Left kidney (tissue), 8 donors: ENCODE measurements at places on chromosomes 11 and 22.

DNA sequence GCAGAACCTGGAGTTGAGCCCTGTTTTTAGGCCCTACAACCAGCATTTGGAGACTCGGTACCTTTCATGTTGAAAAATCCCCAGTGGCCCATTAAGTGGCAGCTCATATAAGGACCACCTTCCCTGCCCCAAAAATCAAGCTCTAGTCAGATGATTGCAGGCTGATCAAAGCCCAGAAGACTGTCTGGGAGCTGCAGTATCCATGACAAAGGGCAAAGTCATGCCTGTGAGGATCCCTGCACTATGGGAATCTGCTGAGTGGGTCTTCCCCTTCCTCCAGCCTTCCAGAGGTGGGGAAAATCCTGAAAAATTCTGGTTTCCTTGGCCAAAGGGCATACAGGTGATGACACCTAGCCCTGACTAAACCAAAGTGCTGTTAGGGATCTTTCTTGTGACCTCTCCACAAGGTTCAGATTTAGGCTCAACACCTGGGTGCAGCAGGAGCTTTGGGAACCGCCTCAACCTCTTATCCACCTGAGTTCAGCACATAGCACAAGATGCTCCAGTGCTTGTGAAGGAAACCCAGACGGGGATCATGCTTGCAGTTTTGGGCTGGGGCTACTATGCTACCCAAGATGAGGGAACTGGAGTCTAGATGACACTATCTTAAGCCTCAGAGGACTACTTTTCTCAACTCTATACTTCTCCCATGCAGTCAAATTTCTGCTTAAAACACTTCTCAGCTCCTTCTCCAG lies 1.2 kb upstream of the TRIM3 start:
- DNase-seq, result no peak

DNA sequence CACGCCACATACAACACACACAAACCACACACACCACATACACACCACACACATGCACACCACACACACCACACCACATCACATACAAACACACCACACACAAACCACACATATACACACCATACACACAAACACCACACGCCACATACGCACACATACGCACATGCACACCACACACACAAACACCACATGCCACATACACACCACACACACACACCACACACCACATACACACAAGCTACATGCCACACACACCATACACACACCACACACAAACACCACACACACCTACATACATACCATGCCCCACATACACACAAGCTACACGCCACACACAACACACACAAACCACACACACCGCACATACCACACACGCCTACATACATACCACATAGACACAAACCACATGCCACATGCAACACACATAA lies 15.7 kb upstream of the TH start:
- no peak for DNase-seq

DNA sequence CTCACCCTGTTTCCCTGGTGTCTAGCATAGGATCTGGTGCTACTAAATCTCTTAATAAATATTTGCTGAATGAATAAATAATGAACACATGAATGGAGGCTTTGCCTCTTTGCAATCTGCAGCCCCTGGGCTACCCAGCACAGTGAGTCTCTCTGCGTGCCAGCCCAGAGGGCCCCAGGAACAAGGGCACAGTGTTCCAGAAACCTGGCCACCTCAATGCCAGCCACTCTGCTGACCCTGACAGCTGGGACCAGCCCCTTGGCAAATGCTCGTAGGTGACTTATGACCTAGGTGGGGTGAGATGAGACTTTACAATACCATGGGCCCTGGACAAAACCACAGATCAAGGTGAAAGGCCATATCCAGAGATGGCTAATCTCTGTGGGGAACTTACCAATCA lies 31.6 kb downstream of the UQCR10 start:
- DNase-seq, result no peak

- DNase-seq, result no peak
Observed at GRCh38 chr11:117950301-117950700, 21.1 kb upstream of the TMPRSS13 start.

- DNase-seq, result no peak
Observed at GRCh38 chr22:46969491-46969890, 207.0 kb downstream of the TBC1D22A start.

- no peak for DNase-seq
Observed at GRCh38 chr11:10415817-10416392, 39.2 kb upstream of the AMPD3 start.

DNA sequence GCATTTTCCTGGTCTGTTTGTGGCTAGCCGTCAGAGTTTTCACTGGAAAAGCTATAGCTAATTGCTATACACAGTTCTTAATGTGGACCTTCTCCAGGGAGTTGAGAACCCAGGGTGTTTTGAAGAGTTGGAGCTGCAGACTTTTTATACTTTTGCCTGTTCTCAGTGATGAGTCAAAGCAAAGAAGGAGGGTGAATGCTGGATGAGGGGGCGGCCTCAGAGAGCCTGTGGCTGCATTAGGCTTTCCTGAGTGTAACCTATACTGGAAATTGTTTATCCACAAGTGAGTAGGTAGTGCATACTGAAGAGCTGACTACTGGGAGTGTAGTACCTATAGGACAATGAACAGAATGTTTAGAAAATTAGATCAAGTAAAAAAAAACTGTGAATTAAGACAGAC lies 79.7 kb upstream of the HORMAD2 start:
- DNase-seq, result no peak

DNA sequence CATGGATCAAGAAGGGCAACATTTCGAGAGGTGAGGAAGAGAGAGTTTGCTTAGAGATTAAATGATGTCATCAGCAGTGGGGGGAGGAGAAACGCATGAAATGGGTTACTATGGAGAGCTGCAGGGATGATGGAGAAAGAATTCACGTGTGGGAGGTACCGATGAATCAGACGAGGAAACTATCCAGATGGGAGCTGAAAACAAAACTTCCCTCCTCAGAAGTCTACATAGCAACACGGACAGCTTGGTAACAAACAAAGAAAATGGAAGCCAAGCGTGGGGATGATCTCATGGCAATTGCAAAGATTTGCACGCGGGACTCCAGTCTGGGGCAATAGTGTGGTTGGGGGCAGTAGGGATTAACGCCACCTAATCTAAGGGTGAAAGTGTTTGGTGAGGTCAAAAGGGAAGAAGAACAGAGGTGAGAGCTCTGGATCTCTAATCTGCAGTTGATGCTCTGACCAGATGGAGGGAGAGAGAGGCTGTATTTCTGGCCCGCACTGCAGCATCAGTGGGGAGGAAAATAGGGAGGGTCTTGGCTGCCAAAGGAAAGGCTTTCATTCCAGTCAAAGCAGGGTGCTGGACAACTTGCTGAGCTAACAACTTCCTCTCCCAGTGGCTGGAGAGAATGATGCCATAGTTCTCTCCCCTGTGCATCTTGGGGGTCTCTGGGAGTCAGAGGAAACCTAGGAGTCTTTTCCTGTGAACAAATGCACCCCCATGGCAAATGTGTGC lies 43.4 kb upstream of the CSNK2A3 start:
- DNase-seq, result no peak

DNA sequence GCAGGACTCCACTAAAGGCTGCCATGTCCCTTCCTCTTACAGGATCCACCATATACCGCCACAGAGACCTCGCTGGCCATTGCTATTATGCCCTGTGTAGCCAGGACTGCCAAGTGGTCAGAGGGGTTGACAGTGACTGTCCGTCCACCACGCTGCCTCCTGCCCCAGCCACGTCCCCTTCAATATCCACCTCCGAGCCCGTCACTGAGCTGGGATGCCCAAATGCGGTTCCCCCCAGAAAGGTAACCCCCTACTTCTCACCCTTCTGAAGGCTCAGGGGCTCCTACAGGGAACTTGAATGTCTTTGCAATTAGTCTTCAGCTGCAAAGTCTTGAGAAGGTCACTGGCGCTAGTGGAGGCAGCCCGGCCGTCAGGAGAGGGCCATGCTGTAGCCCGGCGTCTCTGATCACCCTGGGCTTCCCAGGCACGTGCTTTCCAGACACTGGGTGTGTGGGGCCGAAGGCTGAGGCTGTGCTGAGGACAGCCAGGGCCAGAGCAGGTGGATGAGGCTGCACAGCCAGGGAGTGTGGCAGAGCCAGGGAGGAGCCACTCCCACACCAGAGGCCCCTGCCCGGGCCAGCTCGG lies 30.0 kb upstream of the MUC5B start:
- no peak for DNase-seq

- no peak for DNase-seq
Observed at GRCh38 chr11:72631806-72632731, 42.2 kb downstream of the PDE2A start.

DNA sequence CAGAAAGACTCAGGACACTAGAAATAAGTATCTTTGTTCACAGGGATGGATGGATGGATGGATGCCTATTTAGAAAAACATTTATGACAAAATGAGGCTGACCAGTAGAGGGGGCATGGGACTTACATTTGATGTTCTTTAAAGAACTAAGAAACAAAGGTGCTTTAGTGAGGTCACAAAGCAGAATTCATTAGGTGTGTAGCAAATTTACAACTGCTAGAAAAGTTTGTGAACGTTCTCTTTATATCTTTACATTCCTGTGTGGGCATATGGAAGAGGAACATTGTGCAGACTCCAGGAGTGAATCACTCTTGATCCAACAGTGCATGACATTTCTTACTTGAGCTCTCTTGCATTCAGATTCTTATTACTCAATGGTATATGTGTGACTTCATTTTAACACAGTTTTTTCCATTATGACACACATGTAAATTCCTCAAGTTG lies 15.8 kb upstream of the SIK2 start:
- peak; percentile 48 for DNase-seq
